H9 (cell line): ENCODE measurements at places on chromosomes 6 and 20. TPM values are rescaled to one million over a fixed set of nuclear protein-coding genes. Genes with fewer than 3 reads are reported as not detected.

DNA sequence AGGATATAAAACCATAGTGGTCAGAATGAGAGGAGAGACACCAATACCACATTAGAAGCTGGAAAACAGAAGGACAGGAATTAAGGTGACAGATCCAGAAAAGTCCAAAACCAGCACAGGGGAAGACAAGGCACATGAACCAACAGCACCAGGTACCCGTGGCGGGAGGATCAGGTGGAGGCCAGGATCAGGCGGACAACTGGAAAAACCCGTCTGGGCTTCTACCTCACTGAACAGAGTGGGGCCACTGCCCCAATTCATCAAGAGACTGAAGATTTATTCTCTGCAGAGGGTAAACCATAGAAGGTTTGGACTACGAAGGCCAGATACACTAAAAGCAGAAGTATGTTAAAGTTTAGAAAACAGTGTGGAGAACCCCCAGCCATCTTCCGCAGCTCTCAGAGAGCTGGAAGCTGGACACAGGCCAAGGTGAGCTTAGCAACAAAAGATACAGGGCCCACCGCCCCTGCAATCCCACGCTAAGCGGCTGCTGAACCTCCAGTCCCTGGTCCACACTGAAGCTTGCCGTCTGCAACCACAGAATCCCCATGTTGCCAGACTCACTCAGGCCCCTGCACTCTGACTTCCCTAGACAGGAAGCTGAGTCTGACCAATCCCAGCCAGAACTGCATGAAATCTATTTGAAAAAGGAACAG, 29.9 kb downstream of the ABHD12 start:
- DNase-seq = no peak

DNA sequence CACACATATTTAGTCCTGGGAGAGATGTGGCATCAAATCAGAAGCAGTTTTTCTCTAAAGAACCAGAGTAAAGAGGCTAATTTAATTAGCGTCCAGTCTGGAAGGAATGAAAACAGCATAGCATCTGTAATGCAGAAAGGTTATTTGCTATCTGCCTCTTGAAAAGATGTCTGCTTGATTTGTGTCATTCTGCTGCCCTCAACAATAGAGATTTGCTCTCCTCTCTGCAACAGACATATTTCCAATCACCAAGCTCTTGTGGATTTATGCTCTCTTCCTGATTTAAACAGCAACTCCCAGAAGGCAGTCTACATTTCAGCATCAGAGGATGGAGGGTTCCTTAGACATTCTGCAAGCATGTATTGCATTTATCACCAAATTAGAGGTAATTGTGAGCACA, 53.5 kb upstream of the AKAP12 start:
- DNase-seq = no peak

DNA sequence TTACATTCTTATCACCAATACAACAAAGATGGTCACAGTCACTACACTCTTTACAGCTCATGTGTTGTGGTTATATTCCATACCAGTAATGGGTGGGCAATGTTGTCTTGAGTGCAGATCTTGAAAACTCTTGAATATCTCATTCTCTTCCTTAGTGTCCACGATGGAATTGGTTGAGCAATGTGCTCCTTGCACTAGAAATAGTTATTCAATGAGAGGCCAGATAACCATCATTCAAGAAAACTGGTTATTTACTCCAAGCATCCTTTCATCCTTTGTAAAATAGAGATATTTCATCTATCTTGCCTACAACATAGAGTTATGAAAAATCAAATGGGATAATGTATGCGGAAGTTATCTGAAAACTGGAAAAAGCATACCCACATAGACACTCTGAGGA, 215.9 kb downstream of the ARHGAP18 start:
- no peak for DNase-seq

- DNase-seq = no peak
Measured at GRCh38 chr6:81759782-81760181, 7.3 kb upstream of the TENT5A start.

The RBPJL gene
- 0.28 TPM in 1 of 2 replicates, not detected in the other for total RNA-seq

The YIPF3 gene
- 80.7 and 84.5 TPM in 2 replicates for total RNA-seq

The FAM184A gene
- 10.4 and 11.4 TPM in 2 replicates for total RNA-seq

The SLC22A7 gene
- total RNA-seq = not detected in 2 replicates
